T-cell (primary cell): ENCODE measurements at places on chromosomes 4 and X. TPM values are rescaled to one million over a fixed set of nuclear protein-coding genes. Genes with fewer than 3 reads are reported as not detected.

The SSX4 gene
- total RNA-seq: not detected

DNA sequence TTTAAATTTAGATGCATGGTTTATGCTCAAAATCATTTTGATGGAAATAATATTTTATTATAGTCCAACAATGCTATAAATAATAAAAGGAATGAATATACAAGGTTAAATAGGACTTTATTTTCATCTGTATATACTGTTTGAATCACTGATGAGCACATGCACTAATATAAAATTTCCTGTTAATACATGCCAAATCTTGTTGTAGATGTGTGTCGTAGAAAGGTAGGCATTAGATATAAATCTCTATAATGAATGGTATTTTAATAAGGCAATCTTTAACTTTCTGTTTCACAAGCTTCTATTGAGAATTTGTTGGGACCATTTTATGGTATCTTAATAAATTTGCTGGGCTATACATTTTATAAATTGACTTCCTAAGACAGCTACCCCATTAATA is 868.8 kb downstream of the CCSER1 start:
- no peak for DNase-seq
- H3K36me3 ChIP-seq: no peaks in the 10 kb centered on the region
- no peaks in the 10 kb centered on the region for H3K4me1 ChIP-seq
- H3K27ac ChIP-seq: no peak overlapping the region

DNA sequence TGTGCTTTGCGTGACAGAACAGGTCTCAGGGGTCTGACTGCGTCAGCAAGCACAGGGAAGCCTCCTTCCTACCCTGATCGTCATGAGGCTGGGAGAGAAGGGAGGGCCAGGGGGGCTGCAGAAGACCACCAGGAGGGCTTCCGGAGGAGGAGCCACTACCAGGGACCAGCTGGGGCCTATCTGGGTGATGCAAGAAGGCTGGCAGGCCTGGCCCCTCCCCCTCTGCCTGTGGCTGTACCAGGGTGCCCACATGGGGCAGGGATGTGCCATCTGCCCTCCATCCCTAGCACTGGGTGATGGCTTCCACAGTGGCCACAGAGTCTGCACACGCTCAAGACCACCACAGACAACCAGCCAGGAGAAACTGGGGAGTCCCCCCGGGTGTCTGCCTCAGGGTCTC is 116.4 kb upstream of the NKX1-1 start:
- H3K27me3 ChIP-seq: no peaks in the 10 kb centered on the region
- H3K4me3 ChIP-seq: no peak overlapping the region
- no peak for DNase-seq
- H3K36me3 ChIP-seq: no peaks in the 10 kb centered on the region

- H3K4me3 ChIP-seq: no peak overlapping the region
- no peaks in the 10 kb centered on the region for H3K4me1 ChIP-seq
- no peaks in the 10 kb centered on the region for H3K36me3 ChIP-seq
- no peak overlapping the region for H3K27ac ChIP-seq
Measured at GRCh38 chr4:54842226-54842625, 184.5 kb downstream of the KIT start.

GRCh38 chr4:87961993-87962392 is 13.5 kb upstream of the SPP1 start:
- DNase-seq: no peak
- no peak overlapping the region for H3K27ac ChIP-seq
- H3K27me3 ChIP-seq: no peaks in the 10 kb centered on the region
- H3K4me1 ChIP-seq: no peaks in the 10 kb centered on the region
- no peak overlapping the region for H3K4me3 ChIP-seq

DNA sequence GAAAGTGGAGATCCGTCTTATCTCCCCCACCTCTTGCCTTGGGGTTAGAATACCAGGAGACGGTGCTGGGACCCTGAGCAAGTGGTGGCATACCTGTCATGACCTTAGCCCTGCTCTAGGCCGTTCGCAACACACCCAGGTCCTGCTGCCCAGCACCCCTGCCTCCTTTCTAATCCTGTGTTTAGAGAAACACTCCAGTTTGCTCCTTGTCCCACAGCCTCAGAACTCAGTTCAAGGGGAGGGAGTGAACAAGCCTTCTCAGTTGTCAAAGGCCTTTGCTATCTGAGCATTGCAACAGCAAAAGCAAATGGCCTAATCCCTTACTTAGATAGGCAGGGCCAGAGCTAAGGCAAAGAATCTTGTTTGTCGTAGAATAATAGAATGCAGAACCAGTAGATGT is 67.9 kb downstream of the CHRNA9 start:
- DNase-seq: no peak
- H3K27ac ChIP-seq: no peak overlapping the region
- H3K4me1 ChIP-seq: no peaks in the 10 kb centered on the region
- no peak overlapping the region for H3K4me3 ChIP-seq
- no peaks in the 10 kb centered on the region for H3K36me3 ChIP-seq

- DNase-seq: no peak
- H3K4me1 ChIP-seq: no peaks in the 10 kb centered on the region
- H3K27me3 ChIP-seq: peaks cover 13% of the 10 kb centered on the region
- H3K36me3 ChIP-seq: no peaks in the 10 kb centered on the region
- no peak overlapping the region for H3K4me3 ChIP-seq
Measured at GRCh38 chr4:72842323-72842722, 227.2 kb downstream of the COX18 start.

GRCh38 chrX:38857736-38858523 is 56.7 kb downstream of the MID1IP1 start:
- no peak overlapping the region for H3K27ac ChIP-seq
- H3K4me3 ChIP-seq: no peak overlapping the region
- no peaks in the 10 kb centered on the region for H3K27me3 ChIP-seq
- no peak for DNase-seq
- H3K36me3 ChIP-seq: no peaks in the 10 kb centered on the region

- H3K4me1 ChIP-seq: no peaks in the 10 kb centered on the region
- H3K36me3 ChIP-seq: no peaks in the 10 kb centered on the region
- no peak overlapping the region for H3K27ac ChIP-seq
Measured at GRCh38 chr4:5926598-5926997, 33.7 kb upstream of the CRMP1 start.
